ENCODE measurements at places on chromosomes 11 and 22.

DNA sequence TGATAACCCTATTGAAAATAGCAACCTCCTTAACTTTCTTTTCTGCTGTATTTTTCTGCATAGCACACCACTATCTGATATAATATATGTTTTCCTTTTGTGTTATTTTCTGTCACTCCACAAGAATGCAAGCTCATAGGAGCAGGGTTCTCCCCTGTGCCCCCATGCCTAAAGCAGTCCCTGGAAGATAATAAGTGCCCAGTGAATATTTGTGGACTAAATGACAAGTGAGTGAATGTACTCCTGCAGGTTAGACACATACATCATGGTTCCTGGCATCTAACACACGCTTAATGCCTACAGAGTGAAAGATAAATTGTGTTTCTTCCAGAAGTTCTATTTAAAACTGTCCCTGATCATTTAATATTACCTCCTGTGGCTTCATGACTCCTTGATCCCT lies 23.9 kb upstream of the OR9Q2 start:
- DNase-seq: no peak

GRCh38 chr11:63813563-63814382 lies 517 bp downstream of the SPINDOC start:
- DNase-seq: no peak

GRCh38 chr11:74462631-74463030 lies 4.7 kb downstream of the KCNE3 start:
- DNase-seq: no peak

- no peak for DNase-seq
These were observed 16.4 kb upstream of the JAM3 start for GRCh38 chr11:134052395-134052987.

- DNase-seq: no peak
These were observed 361.3 kb upstream of the MTNR1B start for GRCh38 chr11:92607969-92608722.

DNA sequence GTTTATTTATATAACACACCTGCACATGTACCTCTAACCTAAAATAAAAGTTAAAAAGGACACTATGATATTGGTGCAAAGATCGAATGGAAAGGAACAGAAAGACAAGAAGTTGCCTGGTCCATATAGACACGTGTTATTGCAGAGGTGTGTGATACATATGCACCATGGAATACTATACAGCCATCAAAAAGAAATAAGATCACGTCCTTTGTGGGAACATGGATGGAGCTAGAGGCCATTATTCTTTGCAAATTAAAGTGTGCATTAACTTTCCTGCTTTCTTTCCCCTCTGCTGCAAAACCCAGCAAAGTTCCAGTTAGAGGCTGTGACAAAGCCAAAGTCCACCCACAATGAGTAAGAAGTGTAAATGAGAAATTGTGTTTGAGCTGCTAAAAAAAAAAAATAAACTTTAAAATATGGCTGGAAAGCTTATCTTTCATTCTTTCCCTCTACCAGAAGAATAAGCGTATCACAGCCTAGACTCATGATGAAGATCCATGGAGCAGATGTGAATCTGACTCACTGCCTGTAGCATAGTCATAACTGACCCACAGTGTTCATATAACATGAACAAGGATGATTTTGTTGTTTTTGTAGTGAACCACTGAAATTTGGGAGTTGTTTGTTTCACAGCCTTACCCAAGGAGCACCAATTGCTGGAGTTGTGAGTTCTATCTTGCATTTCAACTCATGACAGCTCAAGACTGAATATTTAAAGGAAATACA lies 9.6 kb downstream of the OR52K1 start:
- DNase-seq: no peak

DNA sequence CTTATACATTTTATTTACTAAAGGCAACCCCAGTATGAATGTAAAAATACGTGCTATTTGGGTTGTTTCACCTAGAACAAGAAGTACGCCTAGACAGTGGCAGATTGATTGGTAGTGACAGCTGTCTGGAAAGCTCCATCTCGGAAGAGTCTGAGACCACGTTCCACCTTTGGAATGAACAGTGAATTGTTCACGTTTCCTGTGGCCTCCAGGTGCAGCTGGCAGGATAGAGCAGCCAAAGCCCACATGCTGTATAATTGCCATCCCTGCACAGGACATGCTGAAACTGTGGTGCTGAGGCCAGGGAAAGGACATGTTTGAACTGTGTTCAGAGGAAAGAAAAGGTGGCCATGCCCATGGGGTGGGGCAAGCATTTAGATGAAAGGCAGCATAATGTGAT lies 218.7 kb upstream of the MTNR1B start:
- DNase-seq: no peak

DNA sequence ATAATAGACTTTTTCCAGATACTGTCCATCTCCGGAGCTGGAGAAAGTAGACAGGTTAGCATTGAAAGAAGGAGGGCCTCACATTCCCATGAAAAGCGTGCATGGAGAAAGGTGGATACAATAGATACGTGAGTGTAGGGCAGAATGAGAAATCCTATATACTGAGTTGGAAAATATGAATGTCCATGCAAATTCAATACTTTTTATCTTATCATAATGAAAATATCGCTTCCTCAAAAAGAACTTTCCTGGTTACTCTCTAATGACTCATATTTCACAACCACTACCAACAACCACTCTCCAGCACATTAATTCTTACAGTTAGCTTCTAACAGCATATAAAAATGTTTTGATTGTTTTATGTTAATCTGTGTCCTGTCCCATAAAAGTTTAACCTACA lies 22.0 kb upstream of the MS4A6A start:
- no peak for DNase-seq

GRCh38 chr22:28375761-28376534 lies 303.7 kb downstream of the TTC28 start:
- no peak for DNase-seq

DNA sequence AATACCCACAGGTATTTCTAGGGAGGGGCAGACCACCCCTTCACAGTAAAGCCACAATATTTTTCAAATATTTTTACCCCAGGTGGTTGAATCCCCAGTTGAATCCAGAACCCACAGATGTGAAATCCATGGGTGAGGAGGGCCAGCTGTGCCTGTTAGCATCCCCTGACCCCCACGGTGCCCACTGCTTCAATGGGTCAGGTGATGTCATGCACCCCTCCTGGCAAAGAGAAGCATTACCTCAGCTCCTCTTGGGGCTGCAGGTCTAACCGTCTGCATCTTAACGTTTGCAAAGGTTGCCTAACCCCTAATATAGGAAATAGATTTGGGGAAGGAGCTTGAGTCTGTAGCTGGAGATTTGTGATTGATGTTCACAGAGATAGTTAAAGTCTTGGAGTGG lies 24.7 kb upstream of the IL17RA start:
- DNase-seq: no peak

DNA sequence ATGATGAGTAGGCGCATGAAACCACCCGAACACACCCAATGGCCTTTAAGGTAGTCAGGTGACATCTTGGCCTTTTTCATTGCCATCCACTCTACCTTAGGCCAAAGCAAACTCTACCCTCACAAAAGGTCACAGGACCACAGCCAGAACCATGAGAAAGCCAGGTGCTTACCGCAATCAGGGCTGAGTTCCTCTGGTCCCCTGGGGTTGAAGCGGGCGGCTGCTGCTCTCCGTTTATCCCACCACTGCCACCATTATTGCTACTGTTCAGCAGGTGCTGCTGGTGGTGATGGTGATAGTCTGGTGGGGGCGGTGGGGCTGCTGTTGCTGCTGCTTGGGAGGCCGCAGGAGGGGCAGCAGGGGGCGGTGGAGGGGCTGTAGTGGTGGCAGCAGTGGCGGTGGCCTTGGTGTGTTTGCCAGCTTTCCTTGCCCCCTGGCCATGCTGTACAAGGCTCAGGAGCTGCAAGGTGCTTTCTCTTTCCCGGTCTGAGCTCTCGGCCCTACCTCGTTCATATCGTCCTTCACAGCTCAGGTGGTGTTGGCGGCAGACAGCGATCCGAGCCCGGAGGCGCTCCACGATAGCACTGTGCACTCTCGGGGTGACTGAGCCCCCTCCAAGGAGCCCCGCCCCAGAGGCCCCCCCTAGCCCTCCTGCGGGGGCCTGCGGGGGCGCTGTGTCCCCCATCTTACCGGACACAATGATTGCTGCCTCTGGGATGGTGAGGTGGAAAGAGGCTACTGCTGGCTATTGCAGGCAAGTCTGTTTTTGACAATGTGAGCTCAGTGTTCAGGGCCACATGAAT lies 1.6 kb downstream of the MAML2 start:
- DNase-seq: no peak

- no peak for DNase-seq
These were observed 43.3 kb downstream of the CCDC83 start for GRCh38 chr11:85898456-85898855.

DNA sequence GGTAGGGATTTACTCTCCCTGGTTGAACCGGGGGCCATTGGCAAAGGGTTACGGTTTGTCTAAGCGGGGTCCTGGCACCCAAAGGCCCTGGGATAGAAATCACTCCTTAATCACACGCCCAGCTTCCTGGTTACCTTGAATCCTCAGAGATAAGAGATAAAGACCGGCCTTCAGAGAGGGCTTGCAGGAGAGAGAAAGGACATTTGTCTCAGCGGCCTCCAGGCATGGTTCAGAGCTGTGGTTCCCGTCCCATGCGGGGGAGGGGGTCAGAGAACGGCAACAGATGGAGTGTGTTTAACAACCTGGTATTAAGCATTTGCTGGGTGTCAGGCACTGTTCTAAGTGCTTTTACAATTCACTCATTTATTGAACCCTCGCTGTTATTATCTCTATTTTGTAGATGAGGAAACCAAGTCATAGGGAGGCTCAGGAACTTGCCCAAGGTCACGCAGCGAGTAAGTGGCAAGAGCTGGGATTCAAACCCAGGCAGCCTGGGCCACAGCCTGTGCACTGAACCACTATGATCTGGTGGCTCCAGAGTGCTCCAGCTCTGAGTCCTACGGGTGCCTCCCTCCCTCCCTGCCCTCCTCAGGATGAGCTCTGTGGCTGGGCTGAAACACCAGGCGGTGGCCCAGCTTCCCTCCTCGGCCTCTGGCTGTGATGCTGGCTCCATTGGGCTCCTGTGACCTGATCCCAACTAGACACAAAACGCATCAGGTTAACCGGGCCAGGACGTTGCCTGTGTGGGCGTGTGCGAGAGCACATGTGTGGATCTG lies 18.6 kb downstream of the LRRC10B start:
- no peak for DNase-seq

DNA sequence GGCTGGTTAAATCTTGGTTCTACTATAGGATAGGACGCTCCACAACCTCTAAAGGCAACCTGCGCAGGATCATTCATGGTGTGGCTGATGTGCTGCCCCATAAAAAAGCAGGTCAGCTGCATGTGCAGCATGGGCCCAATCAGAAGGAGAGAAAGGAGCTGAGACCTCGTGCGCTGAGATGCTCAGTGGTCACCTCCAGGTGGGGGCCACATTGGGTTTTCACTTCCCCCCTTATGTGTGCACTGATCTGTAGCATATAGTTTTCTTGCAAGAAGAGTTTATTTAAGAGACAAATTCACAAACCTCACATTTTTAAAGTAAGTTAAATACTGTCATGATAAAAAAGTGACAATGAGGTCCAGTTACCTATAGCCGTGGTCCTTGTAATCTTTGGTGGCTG lies 24.3 kb downstream of the SERPIND1 start:
- no peak for DNase-seq

GRCh38 chr11:16815047-16815767 lies 76.8 kb downstream of the C11orf58 start:
- DNase-seq: no peak

GRCh38 chr11:75264356-75264755 lies 23.8 kb downstream of the TPBGL start:
- no peak for DNase-seq

- no peak for DNase-seq
These were observed 9.2 kb upstream of the OR9Q2 start for GRCh38 chr11:58179648-58180047.

- DNase-seq: peak; percentile 63
These were observed at the start of gene CTTN for GRCh38 chr11:70397983-70398833. CTTN (plus strand) TSS chr11:70398529; CDS start chr11:70407298, 8,769 bp downstream.

GRCh38 chr11:125448136-125448535 lies 47.9 kb downstream of the FEZ1 start:
- no peak for DNase-seq

GRCh38 chr22:42596863-42597530 lies 17.7 kb downstream of the POLDIP3 start:
- no peak for DNase-seq

- DNase-seq: no peak
These were observed 2025.0 kb downstream of the LRRC4C start for GRCh38 chr11:39434466-39434865.

GRCh38 chr11:134244593-134244992 lies 8.6 kb downstream of the THYN1 start:
- no peak for DNase-seq

DNA sequence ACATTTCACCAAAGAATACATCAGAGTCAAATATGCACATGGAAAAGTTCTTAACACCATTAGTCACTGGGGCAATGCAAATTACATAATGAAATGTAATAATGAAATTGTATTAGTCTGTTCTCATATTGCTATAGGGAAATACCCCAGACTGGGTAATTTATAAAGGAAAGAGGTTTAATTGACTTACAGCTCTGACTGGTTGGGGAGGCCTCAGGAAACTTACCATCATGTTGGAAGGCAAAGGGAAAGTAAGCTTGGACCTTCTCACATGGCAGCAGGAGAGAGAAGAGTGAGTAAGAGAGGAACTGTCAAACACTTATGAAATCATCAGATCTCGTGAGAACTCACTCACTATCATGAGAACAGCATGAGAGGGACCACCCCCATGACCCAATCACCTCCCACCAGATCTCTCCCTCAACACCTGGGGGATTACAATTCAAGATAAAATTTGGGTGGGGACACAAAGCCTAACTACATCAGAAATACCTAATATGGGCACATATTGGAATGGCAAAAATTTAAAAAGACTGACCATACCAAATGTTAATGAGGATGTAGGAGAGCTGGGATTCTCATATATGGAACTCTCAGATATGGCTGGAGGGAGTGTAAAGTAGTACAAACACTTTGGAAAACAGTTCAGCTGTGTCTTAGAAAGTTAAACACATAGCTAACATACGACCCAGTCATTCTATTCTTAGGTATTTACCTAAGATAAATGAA lies 65.1 kb upstream of the CD44 start:
- no peak for DNase-seq

- DNase-seq: no peak
These were observed 744.7 kb downstream of the KCNA4 start for GRCh38 chr11:29272019-29272654.

DNA sequence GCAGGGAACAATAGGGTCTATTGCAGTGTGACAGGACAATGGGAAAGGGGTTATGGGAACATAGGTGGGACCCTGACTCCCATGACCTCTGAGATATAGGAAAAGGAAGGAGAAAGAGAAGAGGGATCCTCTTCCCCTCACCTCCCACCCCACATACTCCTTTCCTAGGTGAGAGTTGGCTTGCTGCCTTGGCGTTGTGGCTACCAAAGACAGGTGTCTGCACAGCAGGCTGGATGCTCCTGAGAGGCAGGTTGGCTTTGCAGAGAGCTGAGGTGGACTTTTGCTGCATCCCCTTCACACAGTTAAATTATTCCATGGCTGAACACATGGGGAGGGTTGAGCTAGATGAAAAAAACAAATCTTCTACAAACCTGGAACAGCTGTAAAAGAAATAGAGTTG lies 80.7 kb downstream of the SYT9 start:
- DNase-seq: no peak

- DNase-seq: no peak
These were observed 3.9 kb downstream of the TNKS1BP1 start for GRCh38 chr11:57320719-57321387.

All from AG09319 (cell line).